ENCODE measurements at places on chromosomes 11 and 22.

DNA sequence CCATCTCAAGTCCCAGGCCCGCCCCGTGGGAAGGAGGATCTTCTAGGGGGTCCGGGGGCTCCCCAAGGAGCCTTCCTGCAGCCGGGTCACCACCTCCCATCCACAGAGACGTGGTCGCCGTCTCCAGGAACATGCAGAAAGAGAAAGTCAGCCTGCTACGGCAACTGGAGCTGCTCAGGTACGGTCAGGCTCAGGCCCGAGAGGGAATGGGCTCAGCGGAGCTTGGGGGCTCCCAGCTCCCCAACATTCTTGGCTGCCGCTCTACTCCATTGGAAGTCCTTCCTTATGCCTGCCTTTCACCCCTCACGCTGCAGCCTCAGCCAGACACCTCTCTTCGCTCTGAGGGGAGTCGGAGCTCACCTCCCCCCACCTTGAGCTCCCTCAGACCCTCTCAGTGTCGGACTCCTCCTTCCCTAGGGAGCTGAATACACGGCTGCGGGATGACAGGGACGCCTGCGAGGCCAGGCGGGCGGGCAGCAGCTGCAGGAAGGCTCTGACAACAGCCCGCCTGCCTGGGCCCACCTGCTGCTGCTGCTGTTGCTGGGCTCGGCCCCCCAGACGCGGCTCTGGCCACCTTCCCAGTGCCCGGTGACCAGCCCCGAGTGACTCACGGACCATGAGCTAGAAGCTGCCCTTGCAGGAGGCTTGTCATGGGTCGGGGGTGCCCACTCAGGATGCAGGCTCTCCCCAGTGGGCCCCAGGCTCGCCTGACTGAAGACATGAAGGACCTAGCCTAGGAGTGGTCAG, 1.5 kb upstream of the CD151 start:
- DNase-seq = no peak

- DNase-seq = peak; percentile 40
Measured at GRCh38 chr11:10930972-10931760, 73.3 kb upstream of the ZBED5 start.

DNA sequence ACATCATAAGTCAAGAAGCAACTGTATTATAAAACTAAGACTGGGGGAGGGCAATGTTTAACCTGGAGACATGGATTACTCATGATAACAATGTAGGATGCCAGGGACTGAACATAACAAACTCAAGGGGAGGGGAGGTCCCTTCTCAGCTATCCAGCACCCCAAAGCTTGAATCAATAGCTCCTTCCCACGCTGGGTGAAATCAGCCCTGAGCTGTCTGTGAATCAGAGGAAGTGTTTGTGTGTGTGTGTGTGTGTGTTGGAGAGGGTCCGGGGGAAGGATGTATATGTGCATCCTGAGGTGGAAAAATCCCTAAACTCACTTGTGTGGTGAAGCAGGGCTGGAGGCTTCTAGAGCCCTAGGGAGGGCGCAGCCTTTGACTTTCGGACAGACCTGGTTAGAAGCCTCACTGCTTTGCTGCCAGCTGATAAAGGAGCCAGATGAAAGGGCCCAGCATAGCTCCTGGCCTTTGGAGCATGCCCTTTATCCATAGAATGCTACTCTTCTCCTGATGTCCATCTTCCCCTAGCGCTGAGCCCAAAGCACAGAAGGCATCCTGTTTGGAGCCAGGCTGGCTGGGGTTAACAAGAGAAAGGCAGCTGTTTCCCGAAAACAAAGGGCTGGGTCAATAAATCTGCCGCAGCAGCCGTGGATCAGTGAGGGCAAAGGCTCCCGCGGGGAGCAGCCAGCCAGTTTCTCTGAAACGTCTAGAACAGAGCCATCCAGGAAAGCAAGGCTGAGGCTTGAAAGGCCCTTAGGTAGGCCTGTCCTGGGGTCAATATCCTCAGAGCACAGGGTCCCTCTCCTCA, 35.8 kb downstream of the TNKS1BP1 start:
- no peak for DNase-seq

DNA sequence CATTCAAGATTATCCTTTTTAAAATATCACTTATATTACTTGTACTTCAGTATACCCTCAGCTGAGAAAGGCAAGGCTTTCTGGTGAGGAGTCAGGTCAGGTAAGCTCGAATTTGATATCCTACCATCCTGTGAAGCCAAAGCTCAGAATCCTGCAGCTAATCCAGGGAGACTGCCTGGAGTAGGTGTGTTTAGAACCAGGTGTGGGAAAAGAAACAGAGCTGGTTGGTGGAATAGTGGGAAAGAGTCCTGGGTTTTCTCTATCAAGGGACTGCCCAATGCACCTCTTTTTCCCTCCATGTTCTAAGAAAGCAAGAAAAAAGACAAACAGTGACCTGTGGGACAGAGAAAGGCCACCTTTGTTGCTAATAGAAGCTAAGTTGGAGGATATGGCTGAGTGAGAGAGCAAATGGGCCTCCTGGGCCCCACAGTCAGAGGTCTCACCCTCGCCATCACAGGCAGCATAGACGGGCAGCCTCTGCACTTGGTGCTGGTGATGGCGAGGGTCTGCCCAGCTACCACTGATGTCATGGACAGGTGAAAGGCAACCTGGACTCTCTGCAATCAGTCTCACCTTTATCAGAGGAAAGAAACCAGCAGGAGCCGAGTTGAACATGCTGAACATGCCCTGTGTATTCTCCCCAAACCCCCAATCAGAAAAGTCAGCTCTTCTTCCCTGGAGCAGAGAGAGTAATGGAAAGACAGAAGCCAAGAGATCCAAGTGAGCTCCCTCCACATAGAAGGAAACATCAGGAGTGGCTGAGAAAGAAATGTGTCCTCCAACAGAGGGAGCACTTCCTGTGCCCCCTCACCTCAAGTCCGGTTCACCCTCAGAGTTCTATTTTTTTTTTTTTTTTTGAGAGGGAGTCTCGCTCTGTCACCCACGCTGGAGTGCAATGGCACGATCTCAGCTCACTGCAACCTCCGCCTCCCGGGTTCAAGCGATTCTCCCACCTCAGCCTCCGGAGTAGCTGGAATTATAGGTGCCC, 491.3 kb downstream of the BUD13 start:
- no peak for DNase-seq

- DNase-seq = no peak
Measured at GRCh38 chr11:132177106-132177505, 806.7 kb downstream of the NTM start.

GRCh38 chr11:1307998-1308742, 1.3 kb downstream of the TOLLIP start:
- DNase-seq = no peak

- DNase-seq = no peak
Measured at GRCh38 chr22:45585437-45585755, 82.7 kb downstream of the FBLN1 start.

DNA sequence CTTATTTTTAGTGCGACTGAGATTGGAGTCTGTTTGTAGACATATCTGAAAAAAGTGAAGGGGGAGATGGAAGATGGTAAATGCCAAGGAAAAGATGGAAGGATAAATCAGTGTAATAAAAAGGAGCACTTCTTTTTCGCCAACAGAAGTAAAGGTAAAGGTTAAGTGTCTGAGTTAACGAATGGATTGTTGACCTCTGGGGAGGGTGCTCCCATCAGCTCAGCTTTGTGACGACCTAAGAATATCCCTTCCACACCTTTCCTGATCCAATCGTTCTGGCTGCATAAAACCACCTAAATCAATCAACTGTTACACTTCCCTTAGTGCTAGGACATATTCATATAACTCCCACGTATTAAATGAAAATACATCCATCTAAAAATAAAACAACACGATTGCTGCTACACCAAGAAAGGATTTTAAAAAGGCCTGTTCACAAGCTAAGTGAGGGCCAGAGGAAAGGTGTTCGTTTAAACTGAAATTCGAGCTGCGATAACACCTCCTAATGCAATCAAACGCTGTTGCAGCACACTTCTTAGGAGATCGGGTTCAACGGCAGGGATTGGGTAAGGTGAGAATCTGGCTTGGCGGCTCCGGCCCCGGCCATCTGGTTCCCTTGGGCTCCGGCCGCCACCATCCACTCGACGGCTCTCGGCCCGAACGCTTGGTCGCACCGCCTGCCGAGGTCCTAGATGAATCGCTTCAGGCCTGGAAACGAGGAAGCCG, 658 bp downstream of the C11orf71 start:
- DNase-seq = no peak

GRCh38 chr22:47036936-47037485, 274.6 kb downstream of the TBC1D22A start:
- DNase-seq = no peak

- no peak for DNase-seq
Measured at GRCh38 chr11:118622376-118623268, 15.2 kb downstream of the PHLDB1 start.

DNA sequence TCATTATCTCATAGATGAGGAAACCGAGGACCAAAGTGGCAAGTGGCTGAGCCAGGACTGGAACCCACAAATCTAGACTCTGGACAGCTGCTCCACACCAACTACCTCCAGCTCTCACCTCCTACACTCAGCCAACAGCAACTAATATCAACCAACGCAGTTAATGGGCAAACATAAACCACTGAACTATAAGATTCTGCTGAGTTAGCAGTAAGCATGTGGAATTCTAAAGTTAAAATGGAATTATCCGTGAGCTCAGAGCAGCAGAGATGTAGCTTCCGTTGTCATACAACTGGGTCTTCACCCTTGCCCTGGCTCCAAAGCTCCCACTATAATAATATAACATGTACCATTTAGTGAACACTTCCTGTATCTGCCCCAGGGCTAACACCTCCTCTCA, 27.1 kb downstream of the FAM227A start:
- DNase-seq = no peak

GRCh38 chr11:95829580-95830259, 39.4 kb downstream of the CEP57 start:
- DNase-seq = no peak

DNA sequence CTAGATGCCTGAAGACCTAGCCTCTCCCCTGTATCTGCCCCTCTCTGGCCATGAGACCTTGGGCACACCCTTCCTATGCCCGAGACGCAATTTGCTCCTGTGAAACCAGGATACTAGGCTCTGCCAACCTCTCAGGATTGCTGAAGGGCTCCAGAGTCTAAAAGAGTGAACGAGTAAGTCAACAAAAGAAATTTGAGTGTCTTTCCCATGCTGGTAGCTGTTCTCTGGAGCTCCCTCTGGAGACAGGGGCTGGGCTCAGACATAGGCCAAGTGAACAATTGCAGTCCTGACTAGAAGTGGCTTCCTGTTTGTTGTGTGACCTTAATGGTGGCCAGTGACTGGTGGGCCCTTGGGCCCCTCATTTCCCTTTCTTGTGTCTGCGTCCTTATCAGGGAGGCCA, 189.0 kb upstream of the NARS2 start:
- no peak for DNase-seq

- no peak for DNase-seq
Measured at GRCh38 chr11:3837793-3838192, 3.0 kb downstream of the RHOG start.

- peak; percentile 60 for DNase-seq
Measured at GRCh38 chr22:44026630-44027511, 2.8 kb downstream of the PARVB start.

DNA sequence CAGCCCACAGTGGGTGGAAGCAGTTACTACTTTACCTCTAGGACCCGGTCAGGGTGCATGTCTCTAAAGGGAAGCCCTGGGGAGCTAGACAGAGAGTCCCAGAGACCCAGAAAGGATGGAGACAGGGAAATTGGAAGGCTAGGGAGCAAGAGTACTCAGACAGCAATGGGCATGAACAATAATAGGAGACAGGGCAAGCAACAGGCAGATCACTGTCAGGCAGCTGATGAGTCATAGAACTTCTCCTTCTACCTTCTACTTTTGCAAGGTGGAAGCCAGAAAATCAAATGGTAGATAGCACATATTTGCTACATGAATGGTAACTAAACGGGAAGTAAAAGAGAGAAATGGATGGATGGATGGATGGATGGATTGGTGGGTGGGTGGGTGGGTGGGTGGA, 19.6 kb downstream of the CD5 start:
- no peak for DNase-seq

DNA sequence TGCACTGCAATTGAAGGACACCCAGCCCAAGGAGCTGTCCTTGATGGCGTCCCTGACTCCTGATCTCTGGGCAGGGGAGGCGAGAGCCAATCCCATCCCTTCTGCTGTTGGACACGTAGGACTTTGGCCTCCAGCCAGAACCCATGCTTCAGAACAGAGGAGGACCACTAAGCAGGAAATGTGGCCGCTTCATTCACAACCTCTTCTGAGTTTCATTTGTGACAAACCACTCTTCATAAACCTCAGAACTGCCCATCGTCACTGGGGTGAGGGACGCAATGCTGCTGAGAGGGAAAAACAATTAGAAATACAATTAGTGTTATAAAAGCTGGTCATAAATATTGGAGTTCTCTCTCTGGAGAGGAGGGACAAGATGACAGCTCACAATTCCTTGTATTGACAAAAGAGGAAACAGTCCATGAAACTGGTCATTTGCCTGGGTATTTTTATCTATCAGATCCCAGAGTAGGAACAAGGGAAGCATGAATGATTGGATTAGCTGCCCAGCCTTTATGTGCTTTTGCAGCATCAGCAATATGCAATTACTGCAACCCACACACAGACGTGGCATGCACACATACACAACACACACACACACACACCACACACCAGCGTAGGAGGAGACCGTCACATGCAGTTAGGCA, 216.5 kb upstream of the CADM1 start:
- DNase-seq = no peak

DNA sequence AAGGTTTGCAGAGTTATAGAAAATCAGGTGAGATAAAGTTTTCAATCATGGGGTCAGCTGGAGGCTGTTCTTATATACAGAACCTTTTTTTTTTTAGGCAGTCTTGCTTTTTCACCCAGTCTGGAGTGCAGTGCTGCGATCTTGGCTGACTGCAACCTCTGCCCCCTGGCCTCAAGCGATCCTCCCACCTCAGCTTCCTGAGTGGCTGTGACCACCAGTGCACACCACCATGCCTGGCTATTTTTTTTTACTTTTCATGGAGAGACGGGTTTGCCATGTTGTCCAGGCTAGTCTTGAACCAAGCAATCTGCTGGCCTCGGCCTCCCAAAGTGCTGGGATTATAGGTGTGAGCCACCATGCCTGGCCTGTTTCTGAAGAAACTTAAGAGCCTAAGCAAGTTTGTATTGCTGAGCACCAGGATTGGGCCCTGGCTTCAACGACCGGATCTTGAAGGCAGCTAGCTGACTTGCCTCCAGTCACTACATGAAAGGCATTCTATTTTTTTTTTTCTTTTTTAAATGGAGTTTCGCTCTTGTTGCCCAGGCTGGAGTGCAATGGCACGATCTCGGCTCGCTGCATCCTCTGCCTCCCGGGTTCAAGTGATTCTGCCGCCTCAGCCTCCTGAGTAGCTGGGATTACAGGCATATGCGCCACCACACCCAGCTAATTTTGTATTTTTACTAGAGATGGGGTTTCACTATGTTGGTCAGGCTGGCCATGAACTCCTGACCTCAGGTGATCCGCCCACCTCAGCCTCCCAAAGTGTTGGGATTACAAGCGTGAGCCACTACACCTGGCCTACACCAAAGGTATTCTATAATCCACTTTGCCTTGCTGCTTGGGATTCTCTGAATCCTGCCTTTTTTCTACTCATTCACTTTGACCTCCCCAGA, 7.6 kb downstream of the XBP1 start:
- no peak for DNase-seq

Data from stimulated activated naive CD4-positive, alpha-beta T cell treated with Interleukin-2 at 50 U/mL for 16 hours (primary cell).